ENCODE measurements at places on chromosomes 4 and X. TPM values are rescaled to one million over a fixed set of nuclear protein-coding genes. Genes with fewer than 3 reads are reported as not detected.

The REPS2 gene
- total RNA-seq = not detected

The ODAPH gene
- not detected for total RNA-seq

The XAGE1A gene
- total RNA-seq = not detected

DNA sequence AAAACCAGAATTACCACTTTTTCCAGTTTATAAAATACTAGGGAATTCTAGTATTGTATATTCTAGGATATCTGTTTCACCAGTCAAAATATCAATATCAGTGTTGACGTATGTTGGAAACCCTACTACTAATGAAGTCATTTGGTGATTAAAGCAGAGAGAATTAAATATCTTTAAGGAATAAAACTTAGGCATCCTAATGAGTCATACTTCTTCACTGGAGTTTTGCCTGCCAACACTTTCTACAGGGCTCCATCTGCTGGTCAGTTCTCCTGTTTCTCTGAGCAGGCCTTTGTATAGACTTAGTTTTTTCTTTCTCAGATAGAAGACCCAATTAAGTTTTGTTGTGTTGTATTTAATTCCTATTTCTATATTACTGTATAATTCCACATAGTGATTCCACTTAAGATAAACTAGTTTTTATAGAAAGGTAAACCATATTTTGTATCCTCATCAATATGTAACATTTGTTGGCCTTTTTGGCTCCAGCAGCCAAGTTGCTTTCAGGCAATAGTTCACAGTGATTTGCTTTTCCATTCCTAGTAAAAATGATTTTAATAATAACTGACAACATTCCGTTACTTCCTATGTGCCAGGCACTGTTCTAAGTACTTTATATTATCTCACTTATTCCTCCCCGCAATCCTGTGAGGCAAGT is 3.5 kb downstream of the AP1AR start:
- peak; percentile 54 for DNase-seq
- H3K36me3 ChIP-seq = no peaks in the 10 kb centered on the region
- H3K4me1 ChIP-seq = peaks cover 45% of the 10 kb centered on the region
- H3K4me3 ChIP-seq = no peak overlapping the region

- no peaks in the 10 kb centered on the region for H3K4me1 ChIP-seq
- H3K36me3 ChIP-seq = no peaks in the 10 kb centered on the region
- H3K4me3 ChIP-seq = no peak overlapping the region
- no peak for DNase-seq
- H3K27me3 ChIP-seq = no peaks in the 10 kb centered on the region
- H3K27ac ChIP-seq = no peak overlapping the region
These were observed 20.9 kb upstream of the RAB40A start for GRCh38 chrX:103540145-103540544.

DNA sequence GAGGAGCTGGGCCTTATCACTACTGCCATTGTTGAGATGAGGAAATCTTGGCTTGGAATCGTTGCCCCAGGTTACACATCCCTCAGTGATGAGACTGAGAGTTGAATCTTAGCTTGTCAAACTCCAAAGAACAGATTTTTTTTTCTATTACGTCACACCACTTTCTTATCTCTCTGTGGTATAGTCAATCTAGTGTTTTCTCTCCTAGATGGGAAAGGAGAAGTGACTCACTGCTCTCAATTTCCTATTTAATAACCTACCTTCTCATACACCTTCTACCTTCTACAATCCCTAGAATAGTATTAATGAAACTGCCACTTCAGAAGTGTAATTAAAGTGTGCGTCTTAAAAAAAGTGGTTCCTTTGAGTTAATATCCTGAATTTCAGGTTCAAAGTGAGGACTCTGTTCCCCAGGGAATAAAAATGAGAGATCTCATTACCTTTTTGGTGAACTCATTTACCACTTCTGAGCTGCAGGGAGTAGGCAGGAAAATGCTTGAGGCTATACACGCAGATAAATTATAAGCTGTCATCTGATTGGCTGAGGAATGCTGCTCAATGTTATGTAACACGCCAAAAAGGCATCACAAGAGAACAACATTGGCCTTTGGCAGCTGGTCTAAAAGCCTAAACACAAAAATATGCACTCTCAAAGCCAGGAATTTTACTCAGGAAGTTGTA is 59.3 kb downstream of the MAD2L1 start:
- no peak overlapping the region for H3K27ac ChIP-seq
- no peak for DNase-seq
- peaks cover 8% of the 10 kb centered on the region for H3K27me3 ChIP-seq

GRCh38 chrX:23434356-23434884 is 99.8 kb downstream of the PTCHD1 start:
- no peaks in the 10 kb centered on the region for H3K36me3 ChIP-seq
- DNase-seq = no peak
- H3K4me1 ChIP-seq = no peaks in the 10 kb centered on the region
- no peaks in the 10 kb centered on the region for H3K27me3 ChIP-seq
- H3K4me3 ChIP-seq = no peak overlapping the region
- H3K27ac ChIP-seq = no peak overlapping the region

DNA sequence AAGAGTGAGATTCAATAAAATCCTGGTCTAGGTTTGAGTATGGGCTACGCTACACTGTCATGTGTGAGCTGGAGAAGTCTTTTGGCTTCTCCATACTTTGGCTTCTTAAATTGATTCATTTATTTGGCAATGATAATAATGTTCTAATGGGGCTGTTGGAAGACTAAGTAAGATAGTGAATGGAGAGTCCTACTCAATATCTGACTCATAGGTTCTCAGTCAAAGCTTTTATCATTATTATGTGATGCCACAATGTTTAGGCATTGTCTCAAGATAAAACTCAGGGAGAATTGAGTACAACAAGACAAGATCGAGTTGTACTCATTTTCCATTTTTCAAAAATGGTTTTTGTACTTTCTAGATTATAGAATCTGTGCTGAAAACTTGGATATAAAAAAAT is 92.5 kb upstream of the VEGFC start:
- H3K36me3 ChIP-seq = no peaks in the 10 kb centered on the region
- DNase-seq = no peak
- no peaks in the 10 kb centered on the region for H3K4me1 ChIP-seq

The PAGE1 gene
- total RNA-seq = not detected

The GYPA gene
- not detected for total RNA-seq

The KLHL8 gene
- 10.2 TPM for total RNA-seq

GRCh38 chr4:3306450-3306849 is 13.6 kb downstream of the RGS12 start:
- H3K4me1 ChIP-seq = peaks cover 46% of the 10 kb centered on the region
- H3K4me3 ChIP-seq = no peak overlapping the region
- no peaks in the 10 kb centered on the region for H3K36me3 ChIP-seq
- H3K27me3 ChIP-seq = no peaks in the 10 kb centered on the region
- H3K27ac ChIP-seq = no peak overlapping the region
- DNase-seq = no peak

DNA sequence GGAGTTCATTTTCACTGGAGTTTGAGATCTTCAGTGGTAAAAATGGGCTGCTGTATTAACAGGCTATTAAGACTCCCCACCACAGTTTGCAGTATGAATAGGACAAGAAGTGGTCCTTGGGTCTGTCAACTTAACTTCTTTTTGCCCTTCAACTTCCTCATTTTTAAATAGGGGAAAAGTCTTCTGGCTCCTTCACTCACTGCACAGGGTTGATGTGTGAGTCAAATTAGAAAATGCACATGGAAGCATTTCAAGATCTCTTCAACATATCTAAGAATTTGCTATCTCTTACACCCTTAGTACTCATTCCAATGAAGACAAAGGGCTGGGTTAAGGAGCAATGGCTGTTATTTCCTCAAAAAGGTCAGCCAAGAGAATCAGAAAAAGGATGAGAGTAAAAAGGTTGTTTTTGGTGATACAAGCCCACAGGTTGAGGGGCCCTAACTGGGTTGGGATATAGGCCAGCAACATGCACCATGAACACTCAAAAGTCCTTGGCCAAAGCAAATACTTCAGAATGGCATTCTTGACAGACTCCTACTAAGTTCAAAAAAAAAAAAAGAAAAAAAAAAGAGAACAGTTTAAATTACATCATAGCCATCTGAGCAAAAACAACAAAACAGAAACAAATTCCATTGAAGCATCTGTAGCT is 13.4 kb downstream of the PDE5A start:
- no peaks in the 10 kb centered on the region for H3K4me1 ChIP-seq
- no peak overlapping the region for H3K4me3 ChIP-seq
- peaks cover 1% of the 10 kb centered on the region for H3K36me3 ChIP-seq
- peaks cover 1% of the 10 kb centered on the region for H3K27me3 ChIP-seq
- DNase-seq = no peak
